ENCODE measurements at places on chromosomes 12 and 14.
A peak's percentile ranks its signal among the peaks of the same experiment; 100 is the strongest.

GRCh38 chr14:20631023-20631879 lies 10.2 kb downstream of the OR6S1 start:
- peak; percentile 61 for DNase-seq

DNA sequence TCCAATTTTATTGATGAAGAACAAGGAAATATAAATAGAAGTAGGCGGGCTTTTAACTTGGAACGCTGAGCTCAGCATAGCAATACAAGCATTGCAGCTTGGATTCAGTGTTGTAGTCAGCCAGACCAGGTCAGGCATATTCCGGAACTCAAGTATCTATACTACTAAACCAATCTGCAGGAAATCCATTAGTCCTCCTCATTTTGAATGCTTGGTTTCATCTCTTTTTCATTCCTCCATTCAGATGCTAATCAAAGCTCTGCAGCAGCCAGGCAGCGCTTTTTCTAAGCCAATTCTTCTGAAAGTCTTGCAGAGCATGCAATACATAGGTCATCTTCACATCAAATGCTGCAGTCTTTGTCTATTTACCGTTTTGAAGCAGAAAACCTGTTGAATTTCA lies 49.0 kb downstream of the KIF21A start:
- DNase-seq = no peak

GRCh38 chr14:89317051-89317691 lies 99.9 kb downstream of the FOXN3 start:
- DNase-seq = no peak

- no peak for DNase-seq
Observed at GRCh38 chr12:2244013-2244861, 191.4 kb downstream of the CACNA1C start.

DNA sequence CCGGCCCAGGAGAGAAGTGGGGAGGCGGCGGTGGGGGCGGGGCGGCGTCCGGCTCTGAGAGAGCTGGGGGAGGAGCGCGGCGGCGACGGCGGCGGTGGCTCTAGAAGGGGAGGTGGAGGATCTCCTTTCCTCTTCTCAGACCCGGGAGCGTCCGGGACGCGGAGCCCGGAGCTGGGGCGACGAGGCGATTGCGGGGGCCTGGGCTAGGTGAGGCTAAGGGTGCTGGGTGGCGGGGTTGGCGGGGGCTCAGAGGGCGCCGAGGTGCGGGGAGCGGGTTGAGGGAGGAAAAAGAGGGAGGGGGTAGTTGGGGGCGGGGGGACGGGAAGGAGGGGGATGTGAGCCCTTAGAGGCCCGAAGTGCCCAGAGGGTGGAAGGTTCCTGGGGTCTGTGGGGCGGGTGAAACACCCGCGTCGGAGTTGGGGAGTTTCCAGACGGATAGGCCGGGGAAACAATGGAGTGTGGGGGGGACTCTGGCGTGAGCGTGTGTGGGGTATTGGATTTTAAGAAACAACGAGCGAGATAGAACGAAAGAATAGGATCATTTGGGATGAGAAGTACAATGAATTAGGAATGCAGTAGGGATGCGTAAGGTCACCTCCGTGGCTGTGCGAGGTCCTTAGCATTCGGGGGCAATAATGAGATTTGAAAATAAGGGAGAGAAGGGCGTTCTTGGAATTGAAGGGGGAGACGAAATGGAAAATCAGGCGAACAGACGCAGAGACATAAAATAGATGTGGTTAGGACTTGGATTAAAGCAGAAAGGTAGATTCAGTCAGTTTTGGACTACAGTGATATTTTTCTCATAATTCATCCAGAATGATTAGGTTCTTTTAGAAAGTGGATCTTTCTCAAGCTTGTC lies at the start of gene SPATS2:
Gene SPATS2 (plus strand): TSS at position 82 of the 859 bp plus-strand sequence. CDS start 93,551 bp downstream, outside the sequence.
- no peak for DNase-seq

GRCh38 chr12:70784042-70784668 lies 136.4 kb downstream of the PTPRR start:
- DNase-seq = no peak

GRCh38 chr14:68226523-68226922 lies 406.9 kb downstream of the RAD51B start:
- DNase-seq = no peak

DNA sequence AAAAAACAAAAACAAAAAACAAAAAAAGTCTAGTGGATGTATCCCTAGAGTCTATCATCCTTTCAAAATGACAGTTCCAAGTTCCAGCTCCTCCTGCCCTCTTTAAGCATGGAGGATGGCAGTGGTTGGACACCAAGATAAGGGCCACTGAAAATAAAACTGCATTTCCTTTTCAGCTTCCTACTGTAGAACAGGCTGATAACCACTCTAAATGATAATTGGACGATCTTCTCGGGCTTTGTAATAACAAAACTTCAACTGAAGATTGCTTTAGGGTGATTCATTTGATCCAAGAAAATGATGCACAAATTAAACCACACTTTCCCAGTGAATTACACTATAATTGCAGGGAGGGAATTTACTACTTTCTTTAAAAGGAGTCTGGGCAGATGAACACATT lies 42.2 kb upstream of the CRACR2A start:
- no peak for DNase-seq

- DNase-seq = no peak
Observed at GRCh38 chr14:41609704-41610183, 3.1 kb downstream of the LRFN5 start.

- DNase-seq = peak; percentile 83
Observed at GRCh38 chr12:110403976-110404682, 621 bp upstream of the ANAPC7 start.

DNA sequence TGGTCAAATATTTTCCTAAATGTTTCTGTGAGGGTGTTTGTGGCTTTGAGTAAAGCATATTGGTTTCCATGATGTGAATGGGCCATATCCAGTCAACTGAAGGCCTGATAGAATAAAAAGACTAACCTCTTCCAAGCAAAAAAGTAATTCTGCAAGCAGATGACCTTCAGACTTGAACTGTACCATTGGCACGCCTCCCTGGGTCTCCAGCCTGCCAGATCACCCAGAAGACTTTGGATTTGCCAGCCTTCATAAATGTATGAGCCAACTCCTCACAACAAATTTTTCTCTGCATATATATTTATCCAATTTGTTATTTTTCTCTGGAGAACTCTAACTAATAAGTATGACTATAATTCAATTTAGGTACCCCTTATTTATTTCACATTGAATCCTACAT lies 190.3 kb downstream of the KIF21A start:
- no peak for DNase-seq

- no peak for DNase-seq
Observed at GRCh38 chr12:116384691-116385485, 107.4 kb upstream of the MED13L start.

- DNase-seq = peak; percentile 58
Observed at GRCh38 chr12:92143258-92143657, 2.4 kb downstream of the BTG1 start.

- no peak for DNase-seq
Observed at GRCh38 chr12:111363578-111363977, 5.3 kb downstream of the PHETA1 start.

GRCh38 chr14:94051115-94051514 lies 25.0 kb downstream of the OTUB2 start:
- DNase-seq = no peak

- no peak for DNase-seq
Observed at GRCh38 chr14:56414236-56414635, 165.4 kb upstream of the TMEM260 start.

- DNase-seq = peak; percentile 18
Observed at GRCh38 chr12:5965950-5966383, 20.9 kb upstream of the ANO2 start.

GRCh38 chr14:75609606-75610475 lies 31.4 kb downstream of the FLVCR2 start:
- peak; percentile 4 for DNase-seq

GRCh38 chr12:25521625-25522256 lies 31.3 kb downstream of the LMNTD1 start:
- DNase-seq = no peak

DNA sequence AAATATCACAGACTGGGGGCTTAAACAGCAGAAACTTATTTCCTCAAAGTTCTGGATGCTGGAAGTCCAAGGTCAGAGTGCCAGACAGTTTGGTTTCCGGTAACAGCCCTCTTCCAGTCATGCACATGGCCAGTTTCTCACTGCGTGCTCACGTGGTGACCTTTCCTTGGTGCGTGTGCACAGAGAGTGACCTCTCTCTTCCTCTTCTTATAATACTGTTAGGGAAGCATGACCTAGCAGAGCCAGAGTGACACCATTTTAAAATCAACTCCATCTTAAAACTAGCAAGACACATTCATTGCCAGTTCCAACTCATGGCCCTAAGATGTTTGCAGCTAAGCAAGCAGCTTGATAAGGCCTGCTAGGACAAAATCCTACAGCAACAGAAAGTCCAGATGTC lies 221.5 kb upstream of the DAAM1 start:
- no peak for DNase-seq

DNA sequence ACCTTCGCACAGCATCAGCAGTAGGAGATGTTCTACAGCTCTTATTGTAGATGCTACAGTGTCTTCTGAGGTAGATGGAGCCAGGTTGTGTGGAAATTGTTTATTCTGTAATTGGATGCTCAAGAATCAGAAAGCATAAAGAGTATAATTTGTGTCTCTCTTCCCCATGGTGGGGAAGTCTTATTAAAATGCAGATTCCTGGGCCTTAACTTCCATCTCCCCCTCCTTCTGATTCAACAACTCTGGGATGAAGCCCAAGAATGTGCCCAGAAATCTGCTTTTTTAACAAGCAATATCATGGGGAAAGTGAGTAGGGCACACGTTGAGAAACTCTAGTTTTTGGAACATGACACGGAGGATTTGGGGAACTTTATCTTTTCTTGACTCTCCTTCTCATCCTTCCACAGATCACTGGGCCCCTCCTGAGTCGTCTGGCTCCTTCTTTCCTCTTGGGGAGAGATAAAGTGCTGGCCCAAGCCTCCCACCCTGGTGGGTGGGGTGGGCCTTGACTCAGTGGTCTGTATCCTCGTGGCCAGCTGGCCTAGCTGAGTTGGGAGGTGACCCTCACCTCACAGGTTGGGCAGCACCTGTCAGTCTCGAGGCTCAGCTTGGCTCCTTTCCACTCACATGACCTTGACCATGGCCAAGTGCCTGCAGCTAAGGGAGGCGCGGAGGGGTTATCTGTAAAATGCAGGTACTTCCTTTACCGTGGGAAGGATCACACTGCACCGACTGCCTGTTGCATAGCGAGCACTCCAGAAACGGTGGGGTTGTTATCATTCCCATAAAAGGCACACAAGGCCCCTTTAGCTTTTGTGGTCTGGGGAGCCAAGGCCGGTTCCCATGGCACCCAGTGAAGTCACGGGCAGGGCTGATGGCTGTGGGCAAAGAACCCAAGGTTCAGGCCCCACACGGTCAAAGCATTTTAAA lies 141.9 kb downstream of the CHST11 start:
- DNase-seq = no peak

- DNase-seq = peak; percentile 87
Observed at GRCh38 chr14:98138666-98139065, 1133.3 kb downstream of the BCL11B start.

DNA sequence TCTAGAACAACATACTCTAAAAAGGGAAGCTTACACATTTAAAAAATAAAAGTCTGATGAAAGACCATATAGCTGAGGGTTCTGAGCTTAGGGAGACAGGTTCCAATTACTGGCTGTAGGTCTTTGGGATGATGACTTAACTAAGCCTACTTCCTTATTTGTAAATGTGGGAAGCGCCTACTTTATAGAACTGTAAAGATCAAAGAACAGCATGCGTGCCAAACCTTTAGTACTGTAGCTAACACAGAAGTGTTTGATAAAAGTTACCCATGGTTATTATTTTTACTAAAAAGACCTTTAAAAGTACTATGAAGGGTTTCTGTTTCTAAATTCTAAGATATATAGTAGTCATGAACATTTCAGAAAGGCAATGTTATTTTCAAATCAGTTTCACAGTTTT lies 35.7 kb downstream of the STK38L start:
- DNase-seq = no peak

DNA sequence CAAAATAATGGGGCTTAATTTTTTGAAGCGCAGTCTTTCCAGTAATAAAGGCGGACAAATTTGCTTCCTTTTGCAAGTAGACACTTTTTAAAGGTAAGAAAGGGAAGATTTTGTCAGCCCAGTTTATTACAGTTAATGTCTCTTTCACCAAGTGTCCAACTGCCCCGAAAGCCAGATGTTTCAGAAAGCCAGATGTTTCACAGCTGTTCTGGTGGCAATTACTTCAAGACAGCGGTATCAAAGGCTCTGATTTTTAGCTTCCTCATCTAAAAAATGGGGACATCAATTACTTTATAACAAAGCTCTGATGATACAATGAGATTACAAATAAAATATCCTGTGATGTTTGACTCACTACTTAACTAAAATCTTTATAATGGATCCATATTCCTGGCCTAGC lies 1.0 kb downstream of the WBP11 start:
- no peak for DNase-seq

GRCh38 chr12:55188974-55189556 lies 31.8 kb upstream of the OR10A7 start:
- DNase-seq = peak; percentile 68

GRCh38 chr14:68075382-68076029 lies 255.9 kb downstream of the RAD51B start:
- no peak for DNase-seq

- DNase-seq = peak; percentile 8
Observed at GRCh38 chr12:119412811-119413794, 78.6 kb downstream of the CCDC60 start.

- DNase-seq = no peak
Observed at GRCh38 chr12:94571556-94571955, 78.8 kb downstream of the TMCC3 start.

- no peak for DNase-seq
Observed at GRCh38 chr12:29656762-29657538, 126.8 kb downstream of the TMTC1 start.

- no peak for DNase-seq
Observed at GRCh38 chr12:41293461-41293860, 105.3 kb downstream of the PDZRN4 start.

DNA sequence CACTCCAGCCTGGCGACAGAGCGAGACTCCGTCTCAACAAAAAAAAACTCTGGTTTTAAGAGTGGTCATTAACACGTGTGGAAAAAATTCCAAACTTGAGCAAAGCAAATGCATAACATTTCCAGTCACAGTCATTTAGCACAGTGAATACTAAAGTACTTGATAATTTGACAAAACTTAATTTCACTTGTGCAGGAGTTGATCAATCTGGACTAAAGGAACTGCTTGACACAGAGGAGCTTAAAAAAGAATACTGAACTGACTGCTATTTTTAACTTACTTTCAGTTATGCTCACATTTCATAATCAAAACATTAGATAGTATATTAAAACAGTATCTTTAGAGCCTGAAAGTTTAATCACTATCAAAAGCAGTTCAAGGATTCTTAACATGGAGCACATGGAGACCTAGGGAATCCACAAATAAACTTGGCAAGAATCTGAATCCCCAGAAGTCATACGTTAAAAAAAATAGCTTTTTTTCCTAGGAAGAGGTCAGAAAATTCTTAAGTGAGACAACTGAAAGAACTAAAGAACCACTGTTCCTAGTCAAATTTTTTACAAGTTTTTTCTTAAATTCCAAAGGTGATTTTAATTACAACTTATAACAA lies 7.4 kb downstream of the UBE2N start:
- no peak for DNase-seq

- DNase-seq = no peak
Observed at GRCh38 chr14:63760014-63760413, 32.1 kb upstream of the SGPP1 start.

GRCh38 chr14:22886500-22887259 lies 3.7 kb downstream of the REM2 start:
- DNase-seq = peak; percentile 78

Measured in CD4-positive, alpha-beta T cell treated with Interleukin-2 at 100 ng/mL for 4 hours (primary cell).